ENCODE measurements at places on chromosomes 11 and 22.

GRCh38 chr22:25167834-25168601, 31.6 kb upstream of the CRYBB3 start:
- DNase-seq, result no peak

DNA sequence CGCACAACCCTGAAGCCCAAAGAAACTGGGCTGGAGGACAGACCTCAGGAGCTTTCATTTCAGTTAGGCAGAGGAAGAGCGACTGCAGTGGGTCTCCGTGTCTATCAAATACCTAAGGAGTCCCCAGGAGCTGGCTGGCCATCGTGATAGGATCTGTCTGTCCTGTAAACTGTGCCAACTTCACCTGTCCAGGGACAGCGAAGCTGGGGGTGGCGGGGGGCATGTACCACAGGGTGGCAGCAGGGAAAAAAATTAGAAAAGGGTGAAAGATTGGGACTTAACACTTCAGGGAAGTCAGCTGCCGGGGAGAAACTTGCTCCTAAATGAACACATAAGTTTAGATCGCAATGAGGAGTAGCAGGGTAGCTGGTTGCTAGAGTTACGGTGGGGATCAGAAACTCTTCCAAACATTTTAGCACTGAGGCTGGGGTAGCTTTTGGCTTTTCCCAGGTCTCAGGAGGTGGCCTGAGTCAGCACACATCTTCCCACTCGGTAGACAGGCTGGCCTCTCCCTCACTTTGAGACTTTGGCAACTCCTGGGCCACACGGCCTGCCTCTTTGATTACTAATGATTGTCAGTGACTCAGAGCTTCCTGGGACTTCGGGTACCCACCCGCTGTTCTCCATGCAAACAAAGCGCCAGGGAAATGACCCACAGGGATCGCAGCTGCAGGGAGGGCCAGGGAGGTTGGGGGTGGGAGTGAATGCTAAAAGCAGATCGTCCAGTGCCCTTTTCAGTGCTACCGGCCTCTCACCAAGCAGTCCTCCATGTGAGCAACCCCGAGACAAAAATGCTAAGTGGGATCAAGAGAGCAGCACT, 2.9 kb upstream of the MTFP1 start:
- DNase-seq, result no peak

DNA sequence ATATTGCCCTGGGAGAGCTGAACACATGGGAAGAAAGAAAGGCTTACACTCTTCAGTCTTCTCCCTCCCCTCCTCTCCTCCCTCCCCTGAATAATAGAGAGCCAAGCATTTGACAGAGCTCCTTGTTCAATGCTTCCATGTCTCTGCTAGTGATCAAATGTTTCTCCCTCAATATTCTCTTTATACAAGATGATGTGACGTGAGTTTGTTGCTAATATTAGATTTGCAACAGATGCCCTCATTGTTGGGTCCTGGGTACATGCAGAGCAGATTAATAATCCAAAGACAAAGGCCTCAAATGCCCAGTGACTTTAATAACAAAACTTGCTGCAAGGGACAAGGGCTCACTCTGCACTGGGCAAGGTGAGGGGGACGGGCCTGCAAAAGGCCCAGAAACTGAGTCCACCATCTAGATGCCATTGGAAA, 7.1 kb upstream of the ENDOD1 start:
- no peak for DNase-seq

DNA sequence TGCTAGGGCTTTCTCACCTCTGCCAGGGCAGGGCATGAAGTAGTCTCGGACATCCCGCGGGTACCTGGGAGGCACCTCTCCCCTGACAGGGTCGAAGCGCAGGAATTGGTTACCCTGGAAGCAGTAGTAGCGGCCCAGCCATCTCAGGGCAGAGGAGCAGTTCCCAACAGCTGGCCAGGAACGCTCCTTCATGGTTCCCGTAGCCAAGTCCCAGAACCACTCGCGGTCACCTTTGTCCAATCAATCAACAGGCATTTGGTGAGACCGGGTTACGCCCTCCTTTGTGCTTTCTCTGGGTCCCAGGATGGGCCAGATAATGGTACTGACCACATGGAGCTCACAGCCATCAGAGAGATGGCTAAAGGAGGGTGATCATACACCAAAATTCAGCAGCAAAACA, 3.4 kb downstream of the HPX start:
- no peak for DNase-seq

- no peak for DNase-seq
Observed at GRCh38 chr22:38867471-38868285, 4.3 kb downstream of the CBX6 start.

All from stimulated activated CD8-positive, alpha-beta memory T cell treated with anti-CD3 and anti-CD28 coated beads, Interleukin-2, amount 100 ng/mL, for 1 hour (primary cell).